ENCODE measurements at places on chromosomes 12 and 14.

DNA sequence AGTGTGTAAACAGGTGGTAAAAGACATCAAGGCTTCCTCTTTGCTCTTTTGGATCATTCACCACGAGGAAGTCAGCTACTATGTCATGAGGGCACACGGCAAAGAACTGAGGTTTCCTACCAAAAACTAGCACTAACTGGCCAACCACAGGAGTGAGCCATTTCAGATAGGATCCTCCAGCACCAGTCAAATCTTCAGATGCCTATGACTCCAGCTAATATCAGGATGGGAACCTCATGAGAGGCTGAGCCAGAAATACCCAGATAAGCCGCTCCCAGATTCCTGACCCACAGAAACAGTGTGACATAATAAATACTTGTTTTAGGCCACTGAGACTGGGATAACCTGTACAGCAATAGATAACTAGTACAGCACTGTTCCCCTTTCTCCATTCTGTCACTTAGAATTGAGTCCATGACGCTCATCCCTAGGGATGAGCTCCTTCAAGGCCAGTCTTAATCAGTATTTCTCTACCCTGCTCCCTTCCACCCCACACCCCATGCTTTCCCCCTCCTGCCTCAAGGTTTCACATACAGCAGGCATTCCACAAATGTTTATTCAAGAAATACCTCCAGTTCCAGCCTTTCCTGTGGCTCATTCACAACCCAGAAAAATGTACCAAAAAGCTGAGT lies 68.4 kb downstream of the PPM1H start:
- DNase-seq = no peak

DNA sequence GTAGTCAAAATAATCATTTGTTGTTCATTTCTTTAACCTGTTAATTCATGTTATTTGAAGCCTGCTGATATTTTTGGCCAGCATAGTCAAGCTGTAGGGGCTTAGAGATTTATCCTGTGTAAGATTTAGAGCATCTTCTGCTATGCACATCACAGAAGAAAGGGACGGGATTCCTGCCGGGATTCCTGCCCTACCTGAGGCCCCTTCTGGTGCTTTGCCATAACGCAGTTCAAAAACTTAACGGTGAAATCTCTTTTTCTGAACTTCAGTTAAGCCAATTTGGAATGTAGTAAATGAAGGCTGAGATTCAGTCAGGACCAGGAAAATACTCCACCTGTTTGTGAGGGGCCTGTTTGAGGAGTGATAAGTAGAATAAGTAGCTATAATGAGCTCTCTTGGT lies 50.7 kb upstream of the TMEM260 start:
- DNase-seq = no peak

GRCh38 chr14:76977793-76978720 lies 50.5 kb downstream of the IRF2BPL start:
- DNase-seq = peak; percentile 16

DNA sequence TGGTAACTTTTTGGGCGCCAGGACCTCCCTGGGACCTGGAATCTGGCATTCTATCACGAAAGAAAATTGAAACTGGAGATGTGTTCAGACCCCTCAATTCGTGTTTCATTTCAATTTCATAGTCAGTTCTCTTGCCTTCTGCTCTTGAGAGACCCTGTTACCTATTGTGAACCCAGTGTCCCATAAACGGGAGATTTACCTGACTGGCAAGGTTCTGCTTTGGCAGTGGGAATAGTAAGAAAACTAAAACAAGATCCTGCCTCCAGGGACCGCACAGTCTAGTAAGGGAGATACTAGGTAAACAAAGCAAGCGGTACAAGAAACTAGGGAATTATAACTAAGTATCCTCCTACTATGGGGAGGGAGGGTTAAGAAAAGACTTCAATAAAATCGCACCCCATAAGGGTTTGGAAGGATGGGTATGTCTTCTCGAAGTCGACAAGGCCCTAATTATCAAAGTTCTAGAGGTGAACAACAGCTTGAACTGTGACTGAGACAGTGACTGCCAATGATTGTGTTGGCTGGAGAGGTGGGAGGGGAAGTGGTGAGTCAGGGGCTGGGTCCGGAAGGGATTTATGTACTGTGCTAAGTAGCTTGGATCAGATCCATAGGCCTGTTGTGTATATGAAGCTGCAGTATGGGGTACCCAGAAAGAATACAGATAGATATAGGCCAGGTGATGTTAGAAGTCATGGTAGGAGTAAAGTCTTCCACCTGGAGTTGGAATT lies 754 bp downstream of the ACSS3 start:
- no peak for DNase-seq

GRCh38 chr12:96502477-96502876 lies 13.1 kb downstream of the CFAP54 start:
- DNase-seq = no peak

GRCh38 chr14:94177806-94178205 lies 3.7 kb downstream of the PPP4R4 start:
- no peak for DNase-seq

DNA sequence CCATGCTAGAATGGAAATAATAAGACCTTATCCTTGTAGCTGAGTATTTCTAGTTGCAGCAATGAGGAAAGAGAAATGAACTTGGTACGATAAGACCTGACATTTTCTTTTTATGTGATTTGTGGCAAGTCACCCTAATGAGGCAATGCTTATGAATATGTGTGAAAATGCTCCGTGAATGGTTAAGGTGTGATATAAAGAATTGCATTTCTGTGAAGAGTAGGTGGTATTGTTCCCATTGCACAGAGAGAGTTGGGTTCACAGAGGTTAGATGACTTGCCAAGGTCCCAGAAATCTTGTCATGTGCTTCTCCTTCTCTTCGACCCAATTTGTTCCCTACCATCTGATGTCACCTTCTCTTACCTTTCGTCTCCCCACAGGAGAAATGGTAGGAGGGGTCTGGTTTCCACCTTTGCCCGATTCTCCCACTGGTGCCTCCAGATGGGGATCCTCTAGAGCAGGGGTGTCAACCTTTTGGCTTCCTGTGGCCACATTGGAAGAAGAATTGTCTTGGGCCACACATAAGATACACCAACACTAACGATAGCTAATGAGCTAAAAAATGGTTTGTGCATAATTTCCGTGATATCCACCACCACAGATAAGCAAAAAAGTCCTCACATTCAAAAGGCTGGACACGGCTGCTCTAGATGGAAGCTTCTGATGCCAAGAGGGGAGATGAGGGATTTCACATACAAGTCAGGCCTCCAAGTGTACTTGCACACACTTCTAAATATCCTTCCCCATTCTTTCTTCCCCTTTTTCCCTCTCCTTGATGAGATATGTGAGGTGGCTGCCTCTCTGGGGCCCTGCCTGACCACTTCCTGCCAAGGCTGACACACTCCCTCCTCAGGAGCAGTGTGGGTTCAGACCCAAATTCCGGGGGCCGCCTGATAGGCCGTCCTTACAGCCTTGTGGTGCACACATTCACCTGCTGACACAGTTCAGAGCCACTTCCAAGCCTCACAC lies 96.1 kb downstream of the PLXNC1 start:
- DNase-seq = no peak

DNA sequence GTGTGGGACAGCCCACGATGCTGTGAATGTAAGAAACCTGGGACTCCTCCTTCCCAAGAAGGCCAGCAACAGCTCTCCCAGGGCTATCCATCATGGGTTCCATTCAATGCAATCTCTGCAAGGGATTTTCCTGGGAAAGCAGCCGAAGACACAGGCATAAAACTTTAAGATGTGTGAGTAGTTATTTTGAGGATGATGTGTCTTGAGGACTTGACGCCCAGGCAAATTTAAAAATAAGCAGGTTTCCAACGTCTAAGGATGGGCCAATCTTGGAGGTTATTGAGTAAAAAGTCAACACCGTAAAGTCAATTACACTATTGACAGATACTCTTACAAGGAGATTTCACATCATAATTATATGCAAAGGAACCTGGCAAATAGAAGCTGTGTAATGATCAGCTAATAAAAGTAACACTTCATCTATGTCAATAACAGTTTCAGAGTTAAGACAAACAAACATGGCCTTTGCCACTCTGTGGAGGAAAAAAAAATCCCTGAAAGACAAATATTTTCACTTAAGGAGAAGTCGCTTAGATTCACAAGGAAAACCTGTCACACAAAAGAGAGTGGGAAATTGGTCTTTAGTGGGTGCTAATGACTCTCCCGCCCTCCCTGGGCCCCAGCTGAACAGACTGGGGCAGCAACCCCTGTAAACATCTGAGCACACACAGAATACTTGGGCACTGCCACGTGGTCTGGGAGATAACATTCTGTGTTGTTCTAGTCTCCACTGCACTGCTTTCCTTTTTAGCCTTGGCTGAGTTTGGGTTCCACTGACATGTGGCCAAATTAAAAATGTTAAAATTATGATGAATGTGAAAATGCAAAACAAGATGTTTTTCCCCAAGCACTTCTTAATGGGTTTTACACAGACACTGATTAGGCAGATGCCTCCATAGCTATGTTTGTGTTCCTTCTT lies 240.9 kb downstream of the FOXN3 start:
- DNase-seq = no peak

DNA sequence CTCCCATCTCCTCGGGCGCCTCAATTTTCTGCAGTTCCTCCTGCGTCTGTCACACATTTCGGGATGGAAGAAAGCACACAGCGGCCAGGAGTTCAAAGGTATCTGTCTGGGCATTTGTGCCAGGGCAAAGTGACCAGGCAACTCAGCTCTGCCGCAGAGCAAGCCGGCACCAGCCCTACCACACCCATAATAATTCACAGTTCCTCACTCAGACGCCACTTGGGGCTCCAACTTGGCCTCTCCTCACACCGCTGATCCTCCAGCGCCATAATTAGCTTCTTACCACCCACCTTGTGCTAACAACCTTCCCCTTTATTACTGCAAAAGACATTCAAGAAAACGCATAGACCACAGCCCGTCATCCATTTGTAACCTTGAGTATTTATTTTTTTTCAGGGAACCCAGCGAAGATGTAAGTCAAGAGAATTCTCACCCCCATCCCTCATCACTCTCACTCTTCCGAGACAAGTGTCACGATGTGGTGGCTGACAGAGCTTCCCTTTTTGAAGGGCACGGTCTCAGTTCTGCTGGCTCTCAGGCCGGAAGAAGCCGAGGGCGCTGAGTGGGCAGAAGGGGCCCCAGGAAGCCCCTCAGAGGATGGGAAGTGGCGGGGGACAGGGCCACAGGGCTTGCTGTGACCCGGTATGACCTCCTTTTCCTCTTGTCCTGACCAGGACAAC lies 25.2 kb upstream of the NCOR2 start:
- no peak for DNase-seq

DNA sequence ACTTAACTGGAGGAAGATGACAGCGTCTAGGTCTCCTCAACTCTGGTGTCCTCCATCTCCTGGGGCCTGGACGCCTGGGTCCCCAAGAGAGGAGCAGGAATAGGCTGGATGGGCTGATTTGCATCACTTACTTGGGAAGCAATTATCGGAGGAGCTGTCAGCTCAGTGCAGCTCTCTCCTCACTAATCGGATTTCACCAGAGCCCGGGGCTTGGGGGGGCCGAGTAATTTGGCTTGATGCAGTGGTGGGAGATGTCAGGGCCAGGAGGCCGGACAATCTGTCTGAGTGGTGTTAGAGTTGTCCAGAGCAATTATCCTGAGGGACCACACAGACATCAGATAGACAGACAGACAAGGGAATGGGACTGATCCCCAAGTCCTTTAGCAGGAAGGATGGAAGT lies 4.6 kb upstream of the SMUG1 start:
- no peak for DNase-seq

GRCh38 chr14:105999361-106000028 lies 473.1 kb downstream of the TMEM121 start:
- DNase-seq = peak; percentile 30

DNA sequence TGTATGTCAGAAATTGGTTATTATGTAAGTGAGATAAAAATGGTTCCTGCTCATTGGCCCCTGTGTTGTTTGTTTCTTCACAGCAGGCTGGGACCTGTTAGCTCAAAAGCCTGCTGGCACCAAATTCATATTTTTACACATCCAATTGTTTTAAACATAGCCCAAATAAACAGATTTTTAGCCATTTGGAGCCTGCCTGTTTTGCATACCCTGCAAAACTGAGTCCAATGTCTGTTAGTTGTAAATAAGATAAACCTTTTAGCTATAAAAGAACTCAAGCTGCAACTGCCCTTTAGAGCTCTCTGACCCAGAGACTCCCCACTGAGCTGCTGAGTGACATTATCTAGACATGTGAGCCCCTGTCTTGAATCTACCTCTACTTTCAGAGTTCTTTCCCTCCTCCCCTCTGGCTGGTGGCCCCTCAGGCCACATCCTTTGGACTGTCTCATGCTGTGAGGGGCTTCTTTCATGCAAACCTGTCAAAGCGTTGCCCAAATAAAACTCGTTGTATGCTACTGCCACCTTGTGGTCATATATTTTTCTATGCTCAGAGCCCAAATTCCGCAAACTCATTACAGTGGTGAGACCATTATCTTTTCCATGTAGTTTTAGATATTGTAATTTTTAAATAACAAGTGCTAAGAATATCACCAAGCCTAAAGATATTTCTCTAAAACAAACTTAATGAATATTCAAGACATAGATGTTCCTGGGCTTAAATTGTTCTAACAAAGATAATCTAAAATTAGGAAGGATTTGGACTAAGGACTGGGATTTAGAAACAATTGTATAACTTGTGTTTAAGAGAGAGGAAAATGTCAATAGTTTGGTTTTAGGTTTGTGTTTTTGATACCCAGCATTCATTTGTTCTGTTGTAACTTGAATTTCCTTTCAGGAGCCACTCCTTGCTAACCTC lies 337.9 kb downstream of the AACS start:
- no peak for DNase-seq

- no peak for DNase-seq
These were observed 58.1 kb downstream of the TRHDE start for GRCh38 chr12:72330301-72330700.

DNA sequence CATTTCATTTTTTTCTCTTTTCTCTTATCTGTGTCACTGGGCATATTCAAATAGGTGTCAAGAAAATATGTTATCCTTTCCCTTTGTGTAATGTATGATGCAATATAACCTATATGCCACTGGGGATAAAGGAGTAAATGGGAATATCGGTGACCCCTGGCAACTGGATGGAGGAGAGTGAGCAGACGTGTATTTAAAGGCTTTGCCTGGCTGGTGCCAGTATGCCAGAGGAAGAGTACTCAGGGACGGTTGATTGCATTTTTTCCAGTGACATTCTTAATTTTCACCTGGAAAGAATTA lies 12.0 kb upstream of the STXBP6 start:
- no peak for DNase-seq

- DNase-seq = no peak
These were observed 39.6 kb downstream of the PRKCH start for GRCh38 chr14:61360796-61361525.

- DNase-seq = no peak
These were observed 851.4 kb upstream of the SEL1L start for GRCh38 chr14:82385048-82385447.
